EL (cell line): ENCODE measurements at places on chromosomes 16 and 17.

DNA sequence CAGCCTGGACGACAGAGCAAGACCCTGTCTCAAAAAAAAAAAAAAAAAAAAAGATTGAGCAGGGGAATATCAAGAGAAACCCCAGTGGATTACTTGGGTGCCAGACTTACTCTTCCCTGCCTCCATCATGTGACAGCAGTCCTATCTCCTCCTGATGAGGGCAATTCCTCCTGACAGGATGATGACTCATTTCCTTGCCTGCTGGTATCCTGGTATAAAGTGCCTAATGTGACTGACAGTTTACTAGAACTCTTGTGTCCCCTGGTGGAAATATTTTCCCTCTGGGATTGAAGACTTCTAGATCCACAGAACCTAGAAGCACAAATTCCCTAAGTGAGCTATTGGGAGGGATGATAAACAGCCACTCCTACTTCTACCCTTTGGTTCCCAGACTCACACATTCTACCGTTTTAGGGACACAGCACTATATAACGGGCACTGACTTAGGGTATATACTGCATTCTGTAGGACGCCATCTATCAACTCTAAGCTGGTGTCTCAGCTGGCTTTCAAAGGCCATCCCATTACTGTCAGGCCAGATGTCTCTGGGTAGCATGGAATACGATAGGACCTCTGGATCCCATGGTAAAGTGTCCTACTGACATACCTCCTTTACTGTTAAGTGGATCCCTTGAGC is 114.6 kb upstream of the MED13 start:
- peak; percentile 86 for DNase-seq

- no peak for DNase-seq
Observed at GRCh38 chr16:12240036-12240435, 263.5 kb downstream of the SNX29 start.

DNA sequence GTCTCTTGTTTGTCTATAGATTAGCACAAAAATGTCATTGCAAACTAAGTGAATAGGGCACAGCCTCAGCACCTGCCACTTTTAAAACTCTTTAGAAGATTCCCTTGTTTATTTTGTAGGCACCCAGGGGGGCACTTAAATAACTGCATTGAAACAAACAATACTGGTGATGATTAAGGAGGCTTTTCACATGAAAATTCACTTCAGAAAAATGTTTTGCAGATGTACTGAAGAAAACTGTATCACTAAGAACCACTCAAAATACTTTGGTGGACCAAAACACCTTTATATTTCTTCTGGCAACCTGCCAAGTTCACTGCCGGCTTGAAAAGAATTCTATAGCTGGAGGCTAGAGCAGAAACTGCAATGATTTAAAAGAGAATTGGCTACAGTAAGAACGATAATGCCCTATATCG is 281.5 kb downstream of the TOX3 start:
- no peak for DNase-seq

- no peak for DNase-seq
Observed at GRCh38 chr16:50209546-50210265, 56.6 kb downstream of the TENT4B start.

DNA sequence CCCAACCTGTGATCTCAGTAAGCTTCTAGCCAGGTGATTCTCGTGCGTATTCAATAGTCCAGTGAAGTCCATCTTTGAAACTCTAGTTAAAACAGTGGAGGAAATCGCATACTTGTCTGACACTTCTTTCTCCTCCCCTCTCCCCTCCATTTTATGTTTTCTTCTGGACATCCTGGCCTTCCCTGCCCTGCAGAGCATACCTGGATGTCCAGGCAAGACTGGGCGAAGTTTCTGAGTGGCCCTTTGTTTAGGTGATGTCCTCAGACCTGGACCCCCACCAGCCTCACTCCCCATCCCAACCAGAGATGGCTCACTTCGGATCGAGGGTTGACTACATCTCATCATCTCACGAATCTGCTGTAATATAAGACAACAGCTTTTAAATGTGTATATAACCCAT is 65.7 kb downstream of the CCDC182 start:
- no peak for DNase-seq

DNA sequence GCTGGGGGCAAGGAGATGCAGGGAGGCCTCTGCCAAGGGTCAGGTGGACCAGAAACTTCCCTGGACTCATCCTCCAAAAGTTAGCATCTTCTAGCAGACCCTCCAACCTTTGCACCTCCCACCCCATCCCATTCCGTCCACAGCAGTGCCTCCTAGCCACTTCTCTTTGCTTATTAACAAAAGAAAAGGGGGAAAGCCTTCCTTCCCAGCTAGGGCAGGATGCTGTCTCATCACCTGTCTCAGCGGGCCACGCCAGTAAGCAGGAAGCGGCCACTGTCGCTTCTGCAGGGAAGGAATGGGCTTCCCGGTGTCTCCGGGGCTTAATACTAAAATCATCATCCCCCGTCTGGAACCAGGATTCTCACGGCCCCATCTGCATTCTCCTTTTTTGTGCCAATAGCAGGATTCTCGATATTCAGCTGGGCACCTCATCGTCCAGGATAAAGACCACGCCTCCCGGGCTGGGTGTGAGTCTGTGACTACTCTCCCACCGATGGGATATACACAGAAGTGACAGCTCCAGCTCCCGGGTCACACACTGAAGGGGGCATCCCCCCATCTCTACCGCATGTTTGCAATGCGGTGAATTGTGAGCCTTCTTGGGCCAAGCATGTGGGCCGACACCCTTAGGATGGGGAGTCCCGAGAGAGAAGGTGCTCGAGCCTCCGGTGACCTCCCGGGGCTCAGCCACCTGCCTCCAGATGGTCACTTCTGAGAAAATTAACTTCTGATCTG is 15.5 kb upstream of the RBFOX3 start:
- DNase-seq, result no peak
